ENCODE measurements at places on chromosomes 3 and 15. TPM values are rescaled to one million over a fixed set of nuclear protein-coding genes. Genes with fewer than 3 reads are reported as not detected.

GRCh38 chr3:75012791-75013331 lies 398.4 kb upstream of the CNTN3 start:
- no peak for DNase-seq

- no peak for DNase-seq
Measured at GRCh38 chr3:159263750-159264553, 462.1 kb downstream of the MFSD1 start.

DNA sequence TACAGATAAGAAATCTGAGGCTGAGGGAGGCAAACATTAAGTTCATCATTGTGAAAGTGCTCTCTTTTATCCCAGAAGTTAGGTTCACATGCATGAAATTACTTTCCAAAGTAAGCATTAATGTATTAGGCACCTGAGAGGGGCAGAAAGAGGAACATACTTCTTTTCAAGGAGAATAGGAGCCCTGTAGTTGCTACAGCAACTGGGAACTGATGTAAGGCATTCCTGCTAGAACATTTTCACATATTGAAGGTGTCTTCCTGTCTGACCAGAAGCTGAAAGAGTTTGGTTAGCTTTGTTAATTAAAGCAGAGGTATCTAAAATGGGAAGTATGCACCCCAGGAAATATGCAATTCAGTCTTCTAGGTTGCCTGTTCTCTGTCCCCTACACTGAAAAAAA lies 65.5 kb upstream of the ZBTB20 start:
- DNase-seq: no peak

GRCh38 chr3:195440379-195440778 lies 2.4 kb downstream of the ACAP2 start:
- DNase-seq: no peak

- DNase-seq: no peak
Measured at GRCh38 chr15:59867086-59867855, 136.8 kb upstream of the FOXB1 start.

The SUSD5 gene
- total RNA-seq: not detected

DNA sequence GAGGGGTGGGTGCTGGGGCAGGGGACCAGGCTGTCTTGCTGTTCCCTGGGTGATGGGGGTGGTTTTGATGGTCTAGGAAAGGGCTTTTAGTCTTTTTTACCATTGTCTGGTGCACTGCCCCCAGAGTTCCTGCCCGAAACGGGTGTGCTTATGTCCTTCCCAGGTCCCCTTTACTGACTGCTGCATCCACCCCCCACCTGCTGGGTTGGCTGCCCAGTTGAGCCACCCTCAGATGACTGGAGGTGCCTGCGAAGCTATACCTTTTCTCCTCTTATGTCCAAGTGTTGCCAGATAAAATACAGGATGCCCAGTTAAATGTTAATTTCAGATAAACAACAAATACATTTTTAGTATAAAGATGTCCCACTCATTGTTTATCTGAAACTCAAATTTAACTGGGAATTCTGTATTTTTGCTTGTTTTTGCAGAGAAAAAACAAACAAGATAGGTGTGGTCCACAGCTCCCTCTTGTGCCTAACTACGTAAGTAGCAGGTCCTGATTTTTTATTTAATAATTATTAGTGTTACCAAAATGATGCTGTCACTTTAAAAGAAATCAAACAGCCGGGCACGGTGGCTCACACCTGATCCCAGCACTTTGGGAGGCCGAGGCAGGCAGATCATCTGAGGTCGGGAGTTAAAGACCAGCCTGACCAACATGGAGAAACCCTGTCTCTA lies 6.1 kb upstream of the RPP14 start:
- no peak for DNase-seq

The DPP8 gene
- total RNA-seq: 41.6 TPM

- DNase-seq: peak; percentile 63
Measured at GRCh38 chr3:172153335-172153861, 114.0 kb downstream of the FNDC3B start.
